Chondrocyte (in vitro differentiated cells): ENCODE measurements at places on chromosomes 4 and X. TPM values are rescaled to one million over a fixed set of nuclear protein-coding genes. Genes with fewer than 3 reads are reported as not detected.

DNA sequence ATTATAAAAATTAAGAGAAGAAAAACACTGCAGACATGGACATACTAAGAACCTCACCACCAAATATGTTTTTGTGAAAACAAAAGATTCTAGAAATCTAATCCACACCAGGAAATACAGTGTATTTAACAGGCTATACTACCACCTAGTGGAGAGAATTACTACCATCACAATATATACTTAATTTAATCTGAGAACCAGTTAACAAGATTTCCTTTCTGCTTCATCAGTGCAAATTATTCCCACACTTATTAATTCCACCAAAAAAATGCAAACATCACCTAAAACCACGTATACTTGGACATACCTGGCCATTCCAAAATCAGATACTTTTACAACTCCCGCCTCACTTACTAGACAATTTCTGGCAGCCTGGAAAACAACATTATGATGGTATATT is 7.0 kb upstream of the TXK start:
- peaks cover 20% of the 10 kb centered on the region for H3K27me3 ChIP-seq
- no peak overlapping the region for H3K4me3 ChIP-seq
- no peak overlapping the region for H3K27ac ChIP-seq
- no peaks in the 10 kb centered on the region for H3K36me3 ChIP-seq
- H3K4me1 ChIP-seq, result peaks cover 12% of the 10 kb centered on the region

DNA sequence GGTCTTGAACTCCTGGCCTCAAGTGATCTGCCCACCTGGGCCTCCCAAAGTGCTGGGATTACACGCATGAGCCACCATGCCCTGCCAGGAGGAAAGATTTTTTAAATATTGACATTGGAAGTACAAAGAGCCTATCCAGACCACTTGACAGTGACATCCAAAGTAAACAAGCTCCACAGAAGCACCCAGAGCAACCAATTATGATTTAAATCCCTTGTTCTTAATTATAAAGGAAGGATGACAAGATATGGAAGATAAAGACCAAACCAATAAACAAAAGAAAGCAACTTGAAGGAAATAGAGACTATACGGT is 27.7 kb upstream of the RPL34 start:
- peak overlapping the region; percentile 45 for H3K27ac ChIP-seq
- peaks cover 30% of the 10 kb centered on the region for H3K4me1 ChIP-seq
- H3K4me3 ChIP-seq, result no peak overlapping the region
- H3K27me3 ChIP-seq, result no peaks in the 10 kb centered on the region

DNA sequence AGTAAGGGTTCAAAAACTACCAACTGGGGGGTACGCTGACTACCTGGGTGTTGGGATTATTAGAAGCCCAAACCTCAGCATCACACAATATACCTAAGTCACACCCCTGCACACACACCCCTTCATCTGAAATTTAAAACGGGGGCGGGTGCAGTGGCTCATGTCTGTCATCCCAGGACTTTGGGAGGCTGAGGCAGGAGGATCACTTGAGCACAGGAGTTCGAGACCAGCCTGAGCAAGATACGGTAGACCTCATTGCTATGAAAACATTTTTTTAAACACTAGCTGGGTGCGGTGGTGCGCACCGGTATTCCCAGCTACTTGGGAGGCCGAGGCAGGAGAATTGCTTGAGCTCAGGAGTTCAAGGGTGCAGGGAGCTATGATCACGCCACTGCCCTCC is 331.0 kb downstream of the ASMT start:
- no peaks in the 10 kb centered on the region for H3K4me1 ChIP-seq
- H3K36me3 ChIP-seq, result no peaks in the 10 kb centered on the region
- H3K27ac ChIP-seq, result no peak overlapping the region
- DNase-seq, result no peak

DNA sequence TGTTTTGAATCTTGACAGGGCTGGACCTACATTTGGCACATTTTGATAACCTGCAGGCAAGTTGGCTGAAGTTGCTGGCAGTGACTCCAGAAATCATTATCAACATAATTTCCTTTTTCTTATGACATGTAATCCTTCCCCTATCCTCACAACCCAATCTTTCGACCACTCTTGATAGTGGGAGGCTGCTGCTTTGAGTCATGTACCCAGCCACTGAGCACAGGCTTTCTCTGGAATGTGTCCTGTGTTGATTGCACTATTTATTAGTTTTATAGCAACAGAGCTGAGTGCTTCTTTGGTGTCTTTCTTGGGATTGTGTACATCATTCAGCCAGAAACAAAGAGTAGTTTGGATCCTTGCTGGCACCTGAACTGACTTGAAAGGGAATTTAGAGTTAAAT is 183.1 kb upstream of the LEF1 start:
- H3K4me3 ChIP-seq, result no peak overlapping the region
- no peak overlapping the region for H3K27ac ChIP-seq
- no peaks in the 10 kb centered on the region for H3K36me3 ChIP-seq
- H3K4me1 ChIP-seq, result peaks cover 35% of the 10 kb centered on the region
- no peaks in the 10 kb centered on the region for H3K27me3 ChIP-seq

- DNase-seq, result no peak
- H3K36me3 ChIP-seq, result no peaks in the 10 kb centered on the region
- H3K4me3 ChIP-seq, result no peak overlapping the region
- no peak overlapping the region for H3K27ac ChIP-seq
Observed at GRCh38 chrX:117751155-117751554, 365.5 kb downstream of the KLHL13 start.

- H3K36me3 ChIP-seq, result no peaks in the 10 kb centered on the region
- peaks cover 8% of the 10 kb centered on the region for H3K4me1 ChIP-seq
- H3K4me3 ChIP-seq, result no peak overlapping the region
- H3K27me3 ChIP-seq, result no peaks in the 10 kb centered on the region
- H3K27ac ChIP-seq, result no peak overlapping the region
Observed at GRCh38 chrX:1587161-1587560, 4.2 kb upstream of the AKAP17A start.

DNA sequence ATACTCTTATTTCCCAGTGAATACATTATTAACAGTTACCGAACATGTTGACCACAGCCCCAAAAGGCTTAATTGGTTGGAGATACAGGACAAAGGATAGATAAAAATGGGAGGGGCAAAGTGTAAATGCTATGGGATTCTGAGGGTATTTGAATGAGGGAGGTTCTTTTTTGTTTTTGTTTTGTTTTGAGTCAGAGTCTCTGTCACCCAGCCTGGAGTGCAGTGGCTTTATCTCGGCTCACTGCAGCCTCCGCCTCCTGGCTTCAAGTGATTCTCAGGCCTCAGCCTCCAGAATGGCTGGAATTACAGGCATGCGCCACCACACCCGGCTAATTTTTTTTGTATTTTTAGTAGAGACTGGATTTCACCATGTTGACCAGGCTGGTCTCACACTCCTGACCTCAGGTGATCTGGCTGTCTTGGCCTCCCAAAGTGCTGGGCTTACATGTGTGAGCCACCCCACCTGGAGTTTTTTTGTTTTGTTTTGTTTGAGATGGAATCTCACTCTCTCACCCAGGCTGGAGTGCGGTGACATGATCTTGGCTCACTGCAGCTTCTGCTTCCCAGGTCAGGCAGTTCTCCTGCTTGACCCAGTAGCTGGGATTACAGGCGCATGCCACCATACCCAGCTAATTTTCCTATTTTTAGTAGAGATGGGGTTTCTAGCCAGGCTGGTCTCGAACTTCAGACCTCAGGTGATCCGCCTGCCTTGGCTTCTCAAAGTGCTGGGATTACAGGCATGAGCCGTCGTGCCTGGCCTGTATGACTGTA is 9.0 kb downstream of the UBE2K start:
- peaks cover 49% of the 10 kb centered on the region for H3K4me1 ChIP-seq
- H3K36me3 ChIP-seq, result no peaks in the 10 kb centered on the region
- H3K27me3 ChIP-seq, result no peaks in the 10 kb centered on the region
- H3K4me3 ChIP-seq, result no peak overlapping the region

DNA sequence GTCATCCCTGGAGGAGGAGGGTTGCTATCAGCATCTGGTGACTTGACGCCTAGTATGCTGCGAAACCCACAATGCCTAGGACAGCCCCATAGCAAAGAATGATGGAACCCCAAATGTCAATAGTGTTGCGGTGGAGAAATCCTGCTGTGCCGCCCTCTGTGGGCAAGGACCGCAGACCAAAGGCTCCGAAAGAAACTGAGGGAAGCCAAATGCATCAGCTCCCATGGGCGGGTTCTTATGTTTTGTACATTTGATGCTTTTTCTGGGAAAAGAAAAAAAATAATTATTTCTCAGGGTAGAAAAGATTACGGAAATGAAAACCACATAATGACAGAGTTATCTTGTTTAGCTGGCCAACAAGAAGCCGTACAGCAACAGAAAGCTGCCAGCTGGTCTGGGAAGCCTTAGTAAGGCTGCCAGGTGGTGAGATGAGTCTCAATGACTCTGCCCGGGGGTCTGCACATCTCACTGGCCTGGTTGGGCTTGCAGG is 95.0 kb upstream of the TBL1X start:
- H3K4me3 ChIP-seq, result no peak overlapping the region
- H3K27ac ChIP-seq, result no peak overlapping the region
- no peak for DNase-seq
- no peaks in the 10 kb centered on the region for H3K4me1 ChIP-seq
- H3K36me3 ChIP-seq, result no peaks in the 10 kb centered on the region

DNA sequence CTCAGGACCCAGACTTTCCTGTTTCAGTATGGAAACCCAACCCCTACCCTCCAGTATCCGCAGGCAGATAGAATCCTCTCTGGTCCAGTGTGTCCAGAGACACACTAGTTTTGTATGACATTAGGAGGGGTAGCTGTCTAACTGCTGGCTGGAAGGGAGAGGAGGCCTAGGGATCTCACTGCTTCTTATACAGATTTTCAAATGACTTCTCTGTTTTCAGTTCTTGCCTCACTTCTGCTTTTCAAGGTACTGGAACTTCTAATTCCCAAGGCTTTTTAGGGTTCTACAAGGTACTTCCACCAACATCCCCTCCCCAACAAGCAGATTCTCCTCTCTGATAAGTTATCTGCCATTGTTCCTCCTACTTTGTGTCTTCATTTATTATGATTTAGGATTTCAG is 6.1 kb downstream of the SGCB start:
- H3K27me3 ChIP-seq, result no peaks in the 10 kb centered on the region
- H3K36me3 ChIP-seq, result peaks cover 28% of the 10 kb centered on the region
- no peak overlapping the region for H3K4me3 ChIP-seq
- H3K4me1 ChIP-seq, result peaks cover 50% of the 10 kb centered on the region

- no peaks in the 10 kb centered on the region for H3K27me3 ChIP-seq
- peaks cover 22% of the 10 kb centered on the region for H3K4me1 ChIP-seq
- DNase-seq, result no peak
- H3K4me3 ChIP-seq, result peak overlapping the region; percentile 77
- no peaks in the 10 kb centered on the region for H3K36me3 ChIP-seq
Observed at GRCh38 chr4:37685823-37686372, 278 bp downstream of the RELL1 start.

DNA sequence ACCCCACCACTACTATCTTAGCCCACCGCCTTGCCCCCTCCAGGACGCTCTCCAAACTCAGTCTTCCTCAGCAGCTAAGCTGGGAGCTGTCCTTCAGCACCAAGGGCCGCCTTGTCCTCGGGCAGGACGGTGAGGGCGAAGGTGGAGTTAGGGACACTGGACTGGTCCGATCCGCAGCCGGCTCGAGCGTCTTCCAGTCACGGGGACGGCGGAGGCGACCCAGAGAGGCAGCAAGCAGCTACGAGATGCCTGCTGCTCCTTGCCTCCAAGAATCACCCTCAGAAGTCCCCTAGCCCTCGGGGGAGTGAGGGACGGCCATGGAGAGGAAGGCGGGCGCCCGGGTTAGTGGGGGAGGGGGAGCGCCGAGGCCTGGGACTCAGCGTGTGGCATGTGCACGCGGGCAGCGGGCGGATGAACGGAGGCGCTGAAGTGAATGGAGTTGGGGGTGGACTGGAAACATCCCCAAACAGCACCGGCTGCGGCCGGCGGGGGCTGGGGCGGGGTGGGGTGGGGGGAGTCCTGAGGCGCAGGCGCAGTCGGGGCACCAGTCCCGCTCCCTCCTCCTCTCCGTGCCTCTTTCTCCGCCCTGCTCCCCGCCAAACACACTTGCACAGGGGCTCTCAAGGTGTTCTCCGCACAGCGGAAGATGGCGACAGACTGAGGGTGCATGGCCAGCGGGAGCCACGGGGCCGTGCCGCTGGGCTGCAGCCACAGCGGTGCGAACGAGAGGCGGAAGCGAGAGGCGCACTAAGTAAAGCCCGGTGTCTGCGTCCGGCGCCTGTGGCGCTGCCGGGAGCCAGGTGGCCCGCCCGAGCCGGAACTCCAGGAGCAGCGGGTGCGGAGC is at the start of gene NALF2:
TSS of gene NALF2 (plus strand) at position 545 of the 844 bp plus-strand sequence. CDS start 957 bp downstream, outside the sequence.
- peaks cover 16% of the 10 kb centered on the region for H3K27me3 ChIP-seq
- H3K36me3 ChIP-seq, result no peaks in the 10 kb centered on the region
- peak within 1 kb of the TSS; percentile 64 for H3K4me3 ChIP-seq
- H3K27ac ChIP-seq, result no peak within 1 kb of the TSS

Gene MAP9
- total RNA-seq, result 13.6 to 24.5 TPM (median 14.0 TPM) in 3 replicates

Gene NPY2R
- not detected in 3 replicates for total RNA-seq

Gene GNL3L
- 42.0 to 58.1 TPM (median 45.2 TPM) in 3 replicates for total RNA-seq
